ENCODE measurements at places on chromosomes 6 and 20.

GRCh38 chr6:135876058-135876457 is 24.6 kb downstream of the PDE7B start:
- no peak for DNase-seq

- DNase-seq = no peak
These were observed 121.6 kb downstream of the OGFRL1 start for GRCh38 chr6:71410164-71410566.

DNA sequence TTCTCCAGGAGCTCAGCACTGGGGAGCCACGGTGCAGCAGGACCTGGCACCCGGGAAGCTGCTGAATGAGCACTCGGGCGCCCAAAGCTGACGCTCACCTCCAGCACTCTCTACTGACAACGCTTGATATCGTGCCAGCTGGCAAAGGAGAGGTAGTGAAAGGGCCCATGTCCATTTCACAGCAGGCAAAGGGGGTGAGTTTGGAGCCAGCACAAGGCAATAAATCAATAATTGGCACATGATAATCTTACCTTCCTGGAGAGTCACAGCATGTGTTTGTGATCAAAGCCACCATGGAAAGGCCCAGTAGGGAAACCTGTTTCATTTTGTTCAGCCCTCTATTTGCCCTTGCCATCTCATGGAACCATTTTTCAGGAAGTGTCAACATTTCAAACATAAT is 23.3 kb upstream of the SMIM26 start:
- DNase-seq = no peak

DNA sequence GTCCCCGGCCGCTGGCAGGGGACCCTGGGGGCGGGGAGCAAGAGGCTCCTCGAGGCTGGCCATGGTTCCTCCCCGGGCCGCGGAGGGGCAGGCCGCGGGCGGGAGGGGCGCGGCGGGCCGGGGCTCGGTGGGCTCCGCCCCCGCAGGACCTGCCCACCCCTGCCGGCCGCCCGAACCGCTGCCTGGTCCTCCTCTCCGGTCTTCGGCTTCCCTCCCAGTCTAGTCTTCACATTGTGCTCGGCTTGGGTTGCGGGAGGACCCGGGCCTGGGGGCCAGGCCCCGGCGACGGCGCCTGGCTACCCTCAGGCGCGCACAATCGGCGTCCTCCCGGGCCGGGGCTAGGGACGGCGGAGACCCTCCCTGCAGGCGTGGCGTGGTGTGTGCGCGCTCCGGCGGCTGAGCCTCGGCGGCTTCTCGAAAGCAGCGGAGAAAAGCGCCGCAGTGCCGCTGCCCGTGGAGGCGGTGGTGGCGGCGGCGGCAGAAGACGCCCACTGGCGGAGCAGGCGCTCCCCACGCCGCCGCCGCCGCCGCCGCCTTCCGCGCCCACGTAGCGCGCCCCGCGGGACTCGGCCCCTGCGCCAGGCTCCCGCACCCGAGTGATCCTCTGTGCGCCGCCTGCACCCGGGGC is at the start of gene PDE10A:
Gene PDE10A (minus strand): TSS at position 493 of the 628 bp plus-strand sequence. CDS start 430 bp downstream, at position 63.
- peak; percentile 48 for DNase-seq

GRCh38 chr20:34560141-34560523 is 1.6 kb downstream of the MAP1LC3A start:
- DNase-seq = no peak

- no peak for DNase-seq
These were observed 20.4 kb downstream of the PROCR start for GRCh38 chr20:35192118-35192872.

DNA sequence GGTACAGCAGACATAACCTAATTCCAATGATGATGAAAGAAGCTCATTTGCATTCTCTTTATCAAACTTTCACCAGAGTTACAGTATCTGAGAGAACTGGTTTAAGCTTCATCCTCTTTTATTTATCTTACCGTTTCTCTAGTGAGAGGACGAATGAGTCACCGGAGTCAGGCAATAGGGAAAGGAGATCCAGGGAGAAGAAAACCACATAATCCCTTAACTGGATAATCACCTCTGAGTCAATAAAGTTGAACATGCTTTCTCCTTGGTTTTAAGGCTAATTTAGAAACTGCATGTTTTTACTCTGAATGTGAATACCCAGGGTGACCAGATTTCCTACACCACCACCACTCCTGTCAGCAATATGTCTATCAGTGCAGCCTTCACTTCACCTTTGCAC is 313.7 kb upstream of the TBX18 start:
- no peak for DNase-seq

- DNase-seq = no peak
These were observed 18.6 kb downstream of the KIF13A start for GRCh38 chr6:17968876-17969275.

DNA sequence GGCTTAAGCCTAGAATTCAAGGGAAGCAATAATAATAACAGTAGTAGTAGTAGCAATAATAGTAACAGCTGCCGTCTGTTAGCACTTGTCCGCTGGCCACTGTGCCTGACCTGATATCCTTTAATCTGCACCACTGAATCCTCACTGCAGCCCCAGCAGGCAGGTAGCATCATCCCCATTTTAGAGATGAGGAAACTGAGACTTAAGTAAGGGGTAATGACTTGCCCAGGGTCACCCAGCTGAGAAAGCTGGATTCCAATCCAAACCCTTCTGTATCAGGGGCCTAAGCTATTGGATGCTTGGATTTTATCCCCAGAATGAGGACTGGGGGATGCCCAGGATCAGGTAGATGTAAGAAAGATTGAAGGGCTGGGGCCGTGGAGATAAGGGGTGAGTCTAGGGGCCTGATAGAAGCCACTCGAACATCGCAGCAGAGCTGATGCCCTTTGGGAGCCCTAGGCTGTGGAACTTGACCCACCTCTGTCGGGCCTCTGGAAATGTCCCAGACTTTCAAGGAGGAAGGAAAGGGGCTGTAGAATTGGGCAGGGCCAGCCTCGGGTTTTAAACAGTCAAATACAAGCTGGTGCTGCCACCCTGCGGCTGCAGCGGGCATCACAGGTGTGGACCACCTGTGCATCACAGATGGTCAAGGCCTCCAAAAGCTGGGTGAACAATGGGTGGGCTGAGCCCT is 102.1 kb upstream of the MYL9 start:
- DNase-seq = peak; percentile 85

GRCh38 chr20:49568278-49569151 is 578 bp upstream of the PTGIS start:
- no peak for DNase-seq

DNA sequence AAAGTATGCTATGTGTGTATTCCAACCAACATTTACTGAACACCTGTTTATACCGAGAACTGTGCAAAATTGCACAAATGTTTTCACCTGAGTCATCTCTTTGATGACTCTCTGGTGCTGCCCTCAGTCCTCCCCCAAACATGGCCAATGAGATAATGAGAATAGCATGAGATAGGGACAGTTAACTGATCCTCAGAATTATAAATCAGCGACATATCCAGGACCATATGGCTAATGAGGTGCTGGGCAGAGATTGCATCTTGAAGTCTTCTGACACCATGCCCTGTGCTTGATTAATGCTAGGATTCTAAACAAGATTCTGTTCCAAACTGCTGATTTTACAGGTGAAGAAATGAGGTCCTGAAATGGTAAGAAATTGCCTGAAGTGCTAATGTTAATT is 13.0 kb downstream of the CLVS2 start:
- DNase-seq = no peak

GRCh38 chr6:100892693-100893092 is 11.6 kb upstream of the ASCC3 start:
- DNase-seq = no peak

DNA sequence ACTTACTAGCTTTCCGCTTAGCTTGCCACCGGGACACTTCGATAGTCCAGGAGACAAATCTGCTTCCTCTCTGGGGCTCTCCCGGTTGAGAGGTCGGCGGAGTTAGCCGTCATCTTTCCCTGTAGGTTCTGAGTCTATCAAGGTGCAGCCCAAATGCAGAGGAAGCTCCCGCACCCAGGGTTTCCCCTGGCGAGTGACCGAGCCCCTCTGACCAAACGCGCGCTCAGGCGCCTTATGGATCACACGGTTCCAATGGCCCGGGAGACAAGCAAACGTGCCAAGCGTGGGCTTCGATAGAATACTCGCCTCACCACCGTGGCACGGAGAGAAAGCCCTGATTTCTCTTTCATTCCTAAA is 15.8 kb upstream of the FOXC1 start:
- DNase-seq = no peak

DNA sequence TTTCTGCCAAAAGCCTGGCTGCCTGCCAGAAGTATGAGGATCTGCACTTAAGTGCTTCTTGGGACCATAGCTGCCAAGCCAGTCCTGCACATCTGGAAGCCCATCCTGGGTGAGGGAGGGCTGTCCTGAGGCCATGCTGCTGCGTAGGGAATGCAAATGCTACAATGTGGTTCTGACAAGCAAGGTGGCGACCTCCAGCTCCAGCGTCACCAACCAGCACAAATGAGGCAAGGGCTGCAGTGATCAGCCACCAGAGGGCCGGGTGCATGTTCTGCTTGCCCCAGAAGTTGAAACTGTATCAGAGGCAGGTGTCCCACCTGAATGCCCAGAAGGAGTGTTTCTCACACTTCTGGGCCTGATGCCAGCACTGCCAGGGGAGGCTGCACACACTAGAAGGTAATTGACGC is 99.1 kb upstream of the KCNQ5 start:
- peak; percentile 12 for DNase-seq

GRCh38 chr6:30443657-30444450 is 45.5 kb upstream of the HLA-E start:
- no peak for DNase-seq

Measured in GM13976 (cell line).